ENCODE measurements at places on chromosomes 4 and X. TPM values are rescaled to one million over a fixed set of nuclear protein-coding genes. Genes with fewer than 3 reads are reported as not detected.

Gene SMPX
- total RNA-seq: 403 TPM

Gene SOX3
- not detected for total RNA-seq

Gene CYTL1
- not detected for total RNA-seq

Gene TRIM2
- total RNA-seq: 17.7 TPM

Gene SLC6A14
- not detected for total RNA-seq

Gene UCP1
- total RNA-seq: 0.28 TPM

Gene EGF
- 7.4 TPM for total RNA-seq

DNA sequence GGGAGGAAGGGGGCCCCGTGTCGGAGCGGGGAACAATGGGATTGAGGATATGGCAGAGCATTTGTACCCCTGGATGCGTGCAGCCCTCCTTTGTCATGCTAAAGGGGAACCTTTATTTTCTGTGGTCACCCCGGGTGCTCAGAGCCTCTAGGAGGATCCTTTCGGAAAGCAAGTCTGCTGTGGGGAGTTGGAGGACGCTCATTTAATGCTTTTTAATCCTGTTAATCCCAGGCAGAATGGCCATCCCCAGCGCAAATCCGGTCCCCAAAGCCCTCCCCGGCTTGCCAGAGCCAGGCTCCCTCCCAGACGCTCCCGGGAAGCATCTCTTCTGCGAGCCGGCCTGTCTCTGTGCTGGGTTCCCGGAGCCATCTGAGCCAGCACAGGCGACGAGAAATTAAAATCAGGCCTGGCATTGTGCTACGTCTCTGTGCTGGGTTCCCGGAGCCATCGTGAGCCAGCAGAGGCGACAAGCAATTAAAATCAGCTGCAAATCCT is 113.2 kb upstream of the PPP2R3B start:
- DNase-seq: no peak

DNA sequence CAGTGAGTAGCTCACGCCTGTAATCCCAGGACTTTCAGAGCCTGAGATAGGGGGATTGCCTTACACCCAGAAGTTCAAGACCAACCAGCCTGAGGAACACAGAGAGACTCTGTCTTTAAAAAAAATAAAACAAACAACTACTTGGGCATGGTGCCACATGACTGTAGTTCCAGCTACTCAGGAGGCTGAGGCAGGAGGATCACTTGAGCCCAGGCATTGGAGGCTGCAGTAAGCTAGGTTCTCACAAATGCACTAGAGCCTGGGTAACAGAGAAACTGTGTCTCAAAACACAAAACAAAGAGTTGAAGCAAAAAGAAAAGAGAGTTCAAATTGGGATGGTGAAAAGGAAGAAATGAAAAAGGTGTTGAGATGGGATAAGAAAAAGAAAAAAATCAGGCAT is 10.8 kb downstream of the CAMK2D start:
- no peak for DNase-seq

DNA sequence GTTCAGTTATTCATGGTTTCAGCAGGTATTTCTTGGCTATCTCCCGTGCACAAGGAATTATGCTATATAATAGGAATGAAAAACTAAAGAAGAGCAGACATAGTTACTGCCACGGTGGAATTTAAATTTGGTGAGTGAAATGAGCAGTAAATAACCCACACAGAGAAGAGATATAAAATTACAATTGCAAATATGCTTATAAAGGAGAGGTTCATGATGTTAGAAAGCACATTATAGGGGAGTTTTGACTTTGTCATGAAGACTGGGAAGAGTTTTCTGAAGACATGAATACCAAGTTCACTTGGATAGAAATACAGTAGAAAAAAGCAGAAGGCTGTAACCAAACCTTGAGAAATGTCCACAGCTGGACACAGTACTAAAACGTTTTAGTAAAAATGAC is 712.0 kb upstream of the AADAT start:
- DNase-seq: no peak

DNA sequence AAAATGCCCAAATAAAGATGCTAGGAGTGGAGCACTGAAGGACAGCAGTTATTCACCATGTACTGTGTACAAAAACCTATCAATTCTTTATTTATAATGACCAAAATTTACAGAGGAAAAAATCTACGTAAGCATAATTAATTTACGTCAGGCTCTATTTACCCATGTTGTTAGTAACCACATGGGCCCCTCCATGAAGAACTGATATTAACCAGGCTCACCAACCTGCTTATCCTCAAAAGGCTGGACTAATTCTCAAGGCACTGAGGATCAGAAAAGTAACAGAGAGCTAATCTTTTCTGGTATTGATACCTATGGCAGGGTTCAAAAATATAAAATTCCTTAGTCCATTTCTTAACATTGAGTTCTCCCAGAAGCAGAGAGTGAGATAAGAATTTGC is 140.0 kb downstream of the ARHGAP6 start:
- no peak for DNase-seq

GRCh38 chrX:54430519-54430918 is 9.7 kb upstream of the TSR2 start:
- no peak for DNase-seq

DNA sequence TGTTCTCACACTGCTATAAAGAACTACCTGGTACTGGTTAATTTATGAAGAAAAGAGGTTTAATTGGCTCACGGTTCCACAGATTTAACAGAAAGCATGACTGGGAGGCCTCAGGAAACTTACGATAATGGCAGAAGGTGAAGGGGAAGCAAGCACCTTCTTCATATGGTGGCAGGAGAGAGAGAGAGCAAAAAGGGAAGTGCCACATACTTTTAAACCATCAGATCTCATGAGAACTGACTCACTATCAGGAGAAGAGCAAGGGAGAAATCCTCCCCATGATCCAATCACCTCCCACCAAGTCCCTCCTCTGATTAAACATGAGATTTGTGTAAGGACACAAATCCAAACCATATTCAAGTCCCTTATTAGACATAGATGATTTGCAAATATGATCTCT is 12.3 kb upstream of the RAP2C start:
- no peak for DNase-seq

DNA sequence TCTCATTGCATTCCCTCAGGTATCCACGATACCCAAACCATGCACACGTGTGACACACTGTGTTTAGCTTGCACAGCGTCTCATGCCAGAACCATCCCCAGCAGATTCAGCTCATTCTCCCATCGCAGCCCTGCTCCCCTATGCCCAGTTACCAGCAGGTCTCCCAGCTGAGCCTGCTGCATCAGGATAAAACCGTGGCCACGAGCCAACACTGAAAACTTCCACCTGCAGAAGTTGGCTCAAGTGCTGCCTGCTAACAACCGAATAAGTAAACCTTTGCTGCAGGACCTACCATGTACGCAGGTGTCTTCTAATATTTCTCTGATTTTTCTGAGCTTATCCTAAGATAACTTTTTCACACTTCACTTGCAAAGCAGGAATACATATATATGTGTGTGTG is 120.4 kb upstream of the STS start:
- DNase-seq: no peak

DNA sequence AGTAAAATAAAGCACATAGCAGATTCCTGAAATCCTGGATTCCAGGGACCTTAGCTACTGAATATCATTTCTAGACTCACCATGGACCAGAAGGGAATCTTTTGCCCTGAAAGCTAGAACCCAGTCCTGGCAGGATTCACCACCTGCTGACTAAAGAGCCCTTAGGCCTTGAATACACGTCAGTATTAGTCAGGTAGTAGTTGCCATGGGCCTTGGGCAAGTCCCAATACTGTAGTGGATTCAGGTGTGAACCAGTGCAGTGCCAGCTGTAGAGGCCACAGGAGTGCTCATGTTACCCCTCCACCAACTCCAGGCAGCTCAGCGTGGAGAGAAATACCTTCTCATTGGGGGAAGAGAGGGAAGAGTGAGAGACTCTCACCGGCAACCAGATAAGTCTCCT is 64.1 kb upstream of the UBQLN2 start:
- no peak for DNase-seq

- no peak for DNase-seq
Observed at GRCh38 chr4:80322716-80323115, 12.8 kb upstream of the CFAP299 start.

DNA sequence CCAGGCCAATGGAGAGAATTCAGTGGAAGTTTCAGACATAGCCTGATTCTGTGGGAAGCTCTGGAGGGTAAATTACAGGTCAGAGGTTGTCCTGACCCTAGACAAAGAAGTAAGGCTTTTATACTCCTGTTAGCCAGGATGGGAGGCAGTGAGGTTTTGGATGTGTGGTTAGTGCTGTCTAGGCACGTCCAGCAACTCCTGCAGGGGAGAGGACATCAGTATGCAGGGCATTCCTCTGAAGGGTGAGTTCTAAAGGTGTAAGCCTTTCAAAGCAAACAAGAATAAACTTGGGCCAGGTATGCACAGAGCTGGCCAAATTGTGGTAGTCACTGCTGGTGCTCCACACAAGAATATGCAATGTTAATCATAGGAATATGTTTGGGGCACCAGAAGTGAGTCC is 562.5 kb downstream of the CCSER1 start:
- no peak for DNase-seq

GRCh38 chr4:17639136-17639535 is 24.7 kb downstream of the MED28 start:
- DNase-seq: no peak

- no peak for DNase-seq
Observed at GRCh38 chrX:108199691-108200090, 108.1 kb downstream of the ATG4A start.

DNA sequence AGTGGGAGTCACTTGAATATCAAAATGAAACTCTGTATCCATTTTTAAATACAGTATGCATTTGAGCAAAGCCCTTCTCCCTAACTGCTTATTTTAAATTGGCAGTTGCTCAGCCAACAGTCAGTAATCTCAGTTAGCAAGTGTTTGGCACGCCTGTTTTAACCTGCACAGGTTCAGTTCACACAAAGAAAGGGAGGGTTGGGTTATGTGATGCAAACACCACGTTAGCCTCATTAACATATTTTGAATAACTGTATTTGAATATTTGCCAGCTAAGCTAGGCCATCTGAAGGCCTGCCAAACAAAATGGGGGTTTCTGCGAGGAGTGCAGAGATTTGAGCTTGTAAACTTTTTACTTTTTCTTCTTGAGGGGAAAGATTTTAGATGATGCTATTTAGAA is 19.8 kb downstream of the GAB1 start:
- no peak for DNase-seq

- no peak for DNase-seq
Observed at GRCh38 chrX:118464501-118464900, 31.1 kb upstream of the DOCK11 start.

GRCh38 chr4:98625399-98625798 is 33.0 kb downstream of the TSPAN5 start:
- no peak for DNase-seq

DNA sequence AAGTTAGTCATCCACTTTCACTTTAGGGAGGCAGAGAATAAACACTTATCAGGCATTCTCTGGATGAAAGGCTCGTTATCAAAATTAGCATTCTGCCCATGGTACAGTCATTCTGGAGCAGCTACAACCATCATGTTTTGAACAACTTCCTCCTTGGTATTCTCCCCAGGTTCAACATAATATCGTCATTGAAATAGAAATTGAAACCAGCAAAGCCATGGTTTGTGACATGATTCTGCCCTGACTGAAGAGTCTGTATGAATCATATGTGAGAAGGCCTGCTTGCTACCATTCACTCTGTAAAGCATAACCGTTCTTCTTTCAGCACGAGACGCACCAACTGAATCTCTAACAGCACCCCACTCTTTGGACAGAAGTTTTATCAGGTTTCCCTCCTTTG is 127.5 kb upstream of the RADX start:
- DNase-seq: no peak

- DNase-seq: no peak
Observed at GRCh38 chr4:165439344-165439743, 60.5 kb downstream of the CPE start.

DNA sequence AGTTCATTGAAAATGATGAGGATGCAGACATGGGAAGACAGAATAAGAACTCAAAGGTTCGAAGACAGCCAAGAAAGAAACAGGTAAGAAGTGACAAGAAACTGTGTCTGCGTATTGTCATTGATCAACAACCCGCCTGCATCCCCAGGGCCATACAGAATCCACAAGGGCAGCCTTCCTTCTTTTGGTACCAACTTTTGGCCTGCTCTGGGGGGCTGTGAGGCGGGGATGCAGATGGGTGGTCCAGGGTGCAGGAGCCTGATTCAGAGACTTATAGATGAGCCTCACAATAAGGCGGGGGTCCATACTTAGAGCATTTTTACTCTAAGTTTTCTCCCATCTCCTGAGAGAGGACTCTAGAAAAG is 9.0 kb downstream of the CC2D2A start:
- DNase-seq: no peak

- DNase-seq: no peak
Observed at GRCh38 chr4:1765409-1766072, 27.6 kb upstream of the FGFR3 start.

DNA sequence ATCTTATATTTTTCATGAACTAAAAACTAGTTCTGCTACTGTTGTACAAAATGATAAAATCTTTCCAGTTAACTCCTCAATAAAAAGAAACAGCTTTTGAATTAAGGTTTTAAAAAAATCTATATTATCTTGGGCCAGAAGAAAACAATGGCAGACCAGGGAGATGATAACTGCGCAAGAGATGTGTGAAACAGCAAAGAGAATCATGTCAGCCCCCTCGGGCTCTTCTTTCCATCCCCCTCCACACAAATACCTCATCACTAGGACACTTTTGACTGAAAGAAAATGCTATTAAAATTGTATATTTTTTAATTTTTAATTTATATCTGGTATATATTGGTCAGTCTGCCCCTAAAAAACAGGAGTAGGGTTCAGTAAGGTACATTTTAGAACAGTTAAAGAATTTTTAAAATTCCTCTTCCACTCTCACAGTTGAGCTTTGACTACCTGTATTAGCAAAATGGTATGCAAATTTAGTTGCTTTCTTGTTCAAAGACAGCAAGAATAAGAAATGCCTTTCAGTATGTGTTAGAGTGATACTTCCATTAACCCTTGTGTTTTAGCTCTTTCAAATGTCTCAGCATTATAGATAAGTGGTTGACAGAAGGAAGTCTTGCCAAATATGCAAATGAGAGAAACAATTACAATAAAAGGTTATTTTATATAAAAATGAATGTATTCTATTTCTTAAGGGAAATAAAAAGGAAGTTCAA is 36.4 kb upstream of the LCORL start:
- DNase-seq: no peak

GRCh38 chrX:7216981-7217587 is 69.1 kb upstream of the PUDP start:
- no peak for DNase-seq

DNA sequence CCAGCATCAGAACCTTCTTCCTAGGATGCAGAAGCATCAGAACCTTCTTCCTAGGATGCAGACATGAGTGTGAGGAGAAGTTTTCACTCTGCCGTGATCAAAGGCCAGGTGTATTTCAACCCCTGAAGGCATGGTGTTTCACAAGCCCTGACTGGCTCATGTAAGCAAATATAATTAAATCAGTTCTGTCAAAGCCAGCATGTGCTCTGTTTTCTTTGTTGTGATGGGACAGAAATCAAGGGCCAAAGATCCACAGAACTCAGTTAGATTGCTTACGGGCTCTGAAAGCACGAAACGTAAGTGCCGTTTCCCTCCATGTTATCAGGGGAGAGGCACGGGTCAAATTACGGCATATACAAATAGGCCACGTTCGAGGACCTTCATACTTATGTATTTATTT is 32.0 kb upstream of the CLDN24 start:
- no peak for DNase-seq

All from right atrium auricular region (tissue), 2 donors.